ENCODE measurements at places on chromosomes 16 and 17. TPM values are rescaled to one million over a fixed set of nuclear protein-coding genes. Genes with fewer than 3 reads are reported as not detected.
A peak's percentile ranks its signal among the peaks of the same experiment; 100 is the strongest.

DNA sequence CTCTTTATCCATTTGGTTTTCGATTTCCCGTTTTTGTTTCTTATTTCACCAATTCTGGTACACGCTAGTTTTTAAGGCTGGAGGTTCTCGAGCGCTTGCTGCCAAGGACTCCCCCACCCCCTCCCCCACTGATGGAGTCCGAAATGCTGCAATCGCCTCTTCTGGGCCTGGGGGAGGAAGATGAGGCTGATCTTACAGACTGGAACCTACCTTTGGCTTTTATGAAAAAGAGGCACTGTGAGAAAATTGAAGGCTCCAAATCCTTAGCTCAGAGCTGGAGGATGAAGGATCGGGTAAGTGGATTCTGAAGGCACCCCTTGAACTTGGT, 825 bp downstream of the RPTOR start:
- peaks cover 16% of the 10 kb centered on the region for H3K36me3 ChIP-seq
- peak overlapping the region; percentile 71 for H3K27ac ChIP-seq
- H3K4me1 ChIP-seq, result peaks cover 22% of the 10 kb centered on the region
- peak overlapping the region; percentile 83 for H3K4me3 ChIP-seq
- DNase-seq, result no peak
- no peaks in the 10 kb centered on the region for H3K27me3 ChIP-seq

NPIPB6 gene
- 2.6 TPM for total RNA-seq

- H3K27ac ChIP-seq, result peak overlapping the region; percentile 45
- H3K36me3 ChIP-seq, result peaks cover 9% of the 10 kb centered on the region
- H3K4me1 ChIP-seq, result no peaks in the 10 kb centered on the region
- no peak overlapping the region for H3K4me3 ChIP-seq
Measured at GRCh38 chr17:3038941-3039340, 24.5 kb downstream of the OR1D5 start.

DNA sequence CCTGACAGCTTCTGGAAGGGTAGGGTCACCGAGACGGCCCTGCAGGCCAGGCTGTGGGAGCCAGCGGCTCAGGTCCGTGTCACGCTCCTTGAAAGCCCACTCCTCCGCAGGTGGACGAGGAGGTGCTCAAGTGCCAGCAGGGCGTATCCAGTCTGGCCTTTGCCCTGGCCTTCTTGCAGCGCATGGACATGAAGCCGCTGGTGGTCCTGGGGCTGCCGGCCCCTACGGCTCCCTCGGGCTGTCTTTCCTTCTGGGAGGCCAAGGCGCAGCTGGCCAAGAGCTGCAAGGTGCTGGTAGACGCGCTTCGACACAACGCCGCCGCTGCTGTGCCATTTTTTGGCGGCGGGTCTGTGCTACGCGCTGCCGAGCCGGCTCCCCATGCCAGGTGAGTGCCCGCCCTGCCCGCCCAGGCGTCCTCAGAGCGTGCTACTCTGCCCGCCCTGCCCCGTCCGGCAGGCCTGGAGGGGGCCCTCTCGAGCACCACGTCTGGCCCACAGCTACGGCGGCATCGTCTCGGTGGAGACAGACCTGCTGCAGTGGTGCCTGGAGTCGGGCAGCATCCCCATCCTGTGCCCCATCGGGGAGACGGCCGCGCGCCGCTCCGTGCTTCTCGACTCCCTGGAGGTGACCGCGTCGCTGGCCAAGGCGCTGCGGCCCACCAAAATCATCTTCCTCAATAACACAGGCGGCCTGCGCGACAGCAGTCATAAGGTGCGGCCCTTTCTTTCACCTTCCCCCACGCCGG, 1.3 kb downstream of the NAGS start:
- H3K4me3 ChIP-seq, result peak overlapping the region; percentile 80
- peak overlapping the region; percentile 22 for H3K27ac ChIP-seq
- H3K4me1 ChIP-seq, result peaks cover 27% of the 10 kb centered on the region
- DNase-seq, result peak; percentile 76
- peaks cover 42% of the 10 kb centered on the region for H3K36me3 ChIP-seq

DNA sequence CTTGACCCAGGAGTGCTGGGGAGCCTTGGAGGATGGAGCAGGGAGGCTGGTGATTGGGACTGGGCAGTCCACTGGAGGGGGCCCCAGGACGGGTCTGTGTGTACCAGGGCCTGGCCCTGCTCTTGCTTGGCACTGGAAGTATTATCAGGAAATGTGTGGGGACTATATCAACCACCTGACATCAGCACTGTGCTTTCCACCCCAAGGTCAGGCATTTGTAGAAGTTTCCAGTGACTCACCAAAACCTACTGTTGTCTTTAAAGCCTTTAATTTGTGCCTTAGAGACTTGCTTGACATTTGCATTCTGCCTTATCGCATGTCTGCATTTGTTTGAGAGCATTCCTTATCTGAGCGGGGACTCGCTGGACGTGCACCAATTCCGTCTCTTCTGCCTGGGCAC, 323.1 kb downstream of the FOXL1 start:
- no peak for DNase-seq
- H3K4me1 ChIP-seq, result peaks cover 14% of the 10 kb centered on the region
- no peaks in the 10 kb centered on the region for H3K36me3 ChIP-seq

KRT24 gene
- total RNA-seq, result 2.4 TPM

GRCh38 chr17:58811290-58811689, 55.6 kb downstream of the PPM1E start:
- H3K27ac ChIP-seq, result no peak overlapping the region
- no peak overlapping the region for H3K4me3 ChIP-seq
- H3K27me3 ChIP-seq, result no peaks in the 10 kb centered on the region
- no peak for DNase-seq
- no peaks in the 10 kb centered on the region for H3K4me1 ChIP-seq
